ENCODE measurements at places on chromosomes 4 and X.

DNA sequence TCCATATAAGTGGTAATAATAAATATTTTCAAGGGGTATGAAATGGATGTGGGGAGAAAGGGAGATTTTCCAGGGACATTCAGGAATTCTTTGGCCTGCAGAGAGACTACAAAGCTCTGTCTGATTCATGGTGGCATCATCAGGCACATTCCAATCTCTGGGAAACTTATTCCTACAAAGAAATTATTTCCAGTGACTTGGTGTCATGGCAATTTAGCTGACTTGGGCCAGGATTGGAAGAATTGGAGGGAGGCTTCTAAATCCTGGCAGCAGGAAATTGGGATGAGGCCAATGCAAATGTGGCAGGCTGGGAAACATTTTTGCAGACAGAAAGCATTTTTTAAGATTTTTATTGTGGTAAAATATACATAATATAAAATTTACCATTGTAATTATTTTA lies 204.6 kb downstream of the RTL9 start:
- no peak for DNase-seq

- no peak for DNase-seq
These were observed 109.3 kb downstream of the BCOR start for GRCh38 chrX:39988496-39988895.

DNA sequence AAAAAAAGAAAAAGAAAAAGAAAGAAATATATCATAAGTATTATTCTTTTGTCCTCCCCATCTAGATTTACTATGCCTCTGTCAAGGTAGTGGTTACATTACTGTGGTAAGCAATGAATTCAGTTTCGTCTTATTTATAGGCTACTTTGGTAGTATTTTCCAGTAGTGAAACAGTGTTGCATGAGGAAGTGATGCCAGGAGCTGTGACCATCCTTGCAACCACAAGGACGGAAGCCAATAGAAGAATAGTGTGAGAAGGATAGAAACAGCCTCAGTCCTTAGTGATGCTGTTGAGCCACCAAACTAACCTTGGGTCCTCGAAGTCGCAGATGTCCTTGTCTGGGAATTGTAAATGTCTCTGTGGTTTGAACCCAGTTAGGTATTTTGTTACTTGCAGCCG lies 328.5 kb downstream of the PPP3CA start:
- no peak for DNase-seq

- no peak for DNase-seq
These were observed 16.6 kb downstream of the GEMIN8 start for GRCh38 chrX:14013054-14013453.

GRCh38 chr4:47718696-47719095 lies 119.2 kb downstream of the CORIN start:
- DNase-seq, result no peak

- peak; percentile 8 for DNase-seq
These were observed 66.3 kb downstream of the SMC1A start for GRCh38 chrX:53356186-53356585.

- no peak for DNase-seq
These were observed 17.1 kb downstream of the DDX3X start for GRCh38 chrX:41350976-41351569.

GRCh38 chr4:10593130-10593529 lies 91.4 kb downstream of the CLNK start:
- peak; percentile 31 for DNase-seq

DNA sequence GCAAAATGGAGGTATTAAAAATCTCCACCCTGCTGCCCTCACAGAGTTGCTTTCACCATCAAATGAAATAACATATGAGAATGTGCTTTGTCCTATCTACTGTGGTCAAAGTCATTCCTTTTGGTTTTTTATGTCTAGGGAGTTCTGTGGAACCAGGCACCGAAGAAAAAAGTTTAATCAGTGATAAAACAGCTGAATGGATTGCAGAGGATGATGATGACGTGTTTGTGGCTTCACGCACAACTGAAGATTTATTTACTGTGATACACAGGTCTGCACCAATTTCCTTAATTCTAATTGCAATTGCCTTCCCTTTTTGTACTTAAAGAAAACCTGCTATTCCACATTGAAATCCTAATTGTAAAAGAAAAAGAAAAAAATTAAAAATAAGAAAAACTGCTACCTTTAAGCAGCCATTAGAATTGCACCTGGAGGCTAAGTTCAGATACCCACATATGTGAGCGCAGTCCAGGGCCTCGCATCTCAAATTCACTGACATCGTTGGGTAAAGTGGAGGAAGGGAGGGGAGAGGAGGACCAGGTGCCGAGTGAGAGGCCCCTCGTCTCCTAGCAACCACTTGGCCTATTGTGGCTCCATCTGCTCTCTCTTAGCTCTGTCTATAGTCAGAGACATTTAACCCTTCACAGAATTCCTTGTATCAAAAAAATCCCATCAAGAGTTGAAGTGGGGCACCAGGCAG lies 10.5 kb upstream of the RTL5 start:
- peak; percentile 78 for DNase-seq

DNA sequence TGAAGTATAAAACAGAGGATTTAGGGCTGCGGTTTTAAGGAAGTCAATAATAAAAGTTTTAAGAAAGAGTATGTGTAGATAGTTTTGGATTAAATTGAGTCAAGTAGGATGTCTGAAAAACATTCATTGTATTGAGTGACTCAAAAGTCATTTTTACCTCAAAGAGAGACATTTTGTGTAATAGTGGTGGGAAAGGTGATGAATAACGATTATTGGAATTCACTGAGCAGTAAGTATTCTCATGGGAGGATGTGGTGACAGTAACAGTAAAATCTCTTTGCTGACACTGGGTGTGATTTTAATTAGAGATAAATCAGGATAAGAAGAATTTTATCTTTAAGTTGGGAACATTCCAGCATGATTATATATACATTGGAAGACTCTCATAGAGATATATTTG lies 233.6 kb downstream of the PDHA2 start:
- DNase-seq, result no peak

DNA sequence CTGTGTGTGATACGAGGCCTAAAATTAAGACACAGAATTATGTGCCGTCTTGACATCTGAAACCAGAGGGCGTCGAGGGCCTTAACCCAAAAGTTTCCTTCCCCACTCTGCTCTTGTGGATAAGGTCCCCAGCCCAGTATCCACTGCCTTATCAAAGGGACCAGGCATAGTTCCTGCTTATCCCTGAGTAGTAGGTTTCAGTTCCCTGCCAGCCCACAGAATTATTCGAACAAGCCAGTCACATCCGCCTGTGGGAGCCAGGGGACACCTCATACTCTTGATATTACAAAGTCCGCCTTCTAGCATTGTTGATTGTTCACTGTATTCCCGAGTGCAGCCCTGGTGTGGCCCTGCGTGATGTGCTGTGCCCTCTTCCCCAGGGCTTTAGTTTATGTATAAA lies 5.4 kb upstream of the MMRN1 start:
- DNase-seq, result no peak

- no peak for DNase-seq
These were observed 108.9 kb upstream of the ADAMTS3 start for GRCh38 chr4:72677886-72678285.

GRCh38 chrX:12874581-12874980 lies 7.7 kb downstream of the TLR7 start:
- DNase-seq, result no peak

DNA sequence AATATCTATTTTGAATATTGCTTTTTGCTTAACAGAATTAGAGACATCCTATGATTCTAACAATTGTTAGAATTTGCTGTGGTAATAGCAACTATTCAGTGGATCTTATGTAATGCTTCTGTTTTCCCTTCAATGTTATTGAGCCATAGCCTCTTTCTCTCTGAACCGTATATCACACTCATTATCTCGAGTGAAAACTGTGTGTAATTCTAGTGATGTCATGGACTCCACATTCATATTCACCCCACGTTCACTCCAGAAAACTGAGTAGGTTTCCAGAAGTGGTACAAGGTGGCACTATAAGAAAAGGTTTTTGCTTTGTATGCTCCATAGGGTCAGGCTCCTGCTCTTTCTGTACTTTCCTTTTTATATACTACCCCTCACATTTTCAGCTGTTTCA lies 534.3 kb upstream of the PABPC4L start:
- no peak for DNase-seq

Data from neural progenitor cell (in vitro differentiated cells).